Cardiac muscle cell (in vitro differentiated cells and primary cell): ENCODE measurements at places on chromosomes 3 and 15. TPM values are rescaled to one million over a fixed set of nuclear protein-coding genes. Genes with fewer than 3 reads are reported as not detected.
A peak's percentile ranks its signal among the peaks of the same experiment; 100 is the strongest.

GRCh38 chr3:129007792-129008191, 6.7 kb downstream of the EFCC1 start:
- no peak for DNase-seq

The FOXB1 gene
- not detected in 2 replicates for total RNA-seq

DNA sequence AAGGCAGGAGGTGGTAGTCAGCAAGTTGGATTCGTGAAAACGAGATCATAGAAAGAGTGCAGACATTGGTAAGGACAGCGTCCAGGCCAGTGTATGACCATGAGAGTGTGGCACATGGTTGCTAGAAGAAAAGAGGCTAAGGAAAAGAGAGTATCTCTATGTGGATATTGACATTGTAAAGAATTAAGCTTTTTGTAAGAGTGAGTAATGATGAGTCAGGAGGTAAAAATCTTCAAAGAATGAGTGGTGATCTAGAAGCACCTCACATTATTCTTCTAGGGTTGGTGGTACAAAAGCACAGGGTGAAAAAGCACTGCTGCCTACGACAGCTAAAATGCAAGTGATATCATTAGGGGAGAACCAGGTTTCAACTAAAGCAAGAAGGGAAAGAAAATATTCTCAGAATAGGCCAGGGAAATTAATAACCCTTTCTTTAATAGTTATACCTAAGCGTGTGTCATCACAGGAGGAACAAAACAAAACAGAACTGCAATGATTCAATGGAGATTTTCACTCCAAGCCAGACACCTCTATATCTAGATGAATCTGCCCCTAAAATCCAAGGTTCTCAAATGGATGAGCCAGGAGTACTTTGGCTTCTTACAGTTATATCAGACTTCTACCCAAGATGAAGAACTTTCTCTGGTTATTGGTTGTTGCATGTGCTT, 884.7 kb downstream of the NAALADL2 start:
- DNase-seq = peak; percentile 5

DNA sequence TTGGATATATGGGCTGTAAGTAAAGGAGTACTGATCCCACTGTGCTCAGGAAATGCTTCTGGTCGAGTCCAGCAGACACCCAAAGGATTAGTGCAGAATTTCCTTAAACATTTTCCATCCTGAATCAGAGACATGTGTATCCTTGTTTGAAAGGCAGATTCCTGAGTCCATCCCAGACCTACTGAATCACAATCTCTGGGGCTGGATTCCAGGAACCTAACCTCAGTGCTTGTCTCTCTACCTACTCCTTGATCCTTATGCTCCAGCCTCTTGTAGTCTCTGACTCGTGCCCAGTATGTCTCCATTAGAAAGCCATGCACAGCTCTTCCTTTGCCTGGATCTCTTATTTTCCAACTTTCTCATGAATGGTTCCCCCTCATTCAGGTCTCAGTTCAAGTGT, 585.8 kb downstream of the NLGN1 start:
- no peak for DNase-seq

- DNase-seq = peak; percentile 7
Measured at GRCh38 chr3:139227165-139227564, 116.7 kb upstream of the MRPS22 start.

GRCh38 chr3:125239266-125239665, 26.7 kb upstream of the SLC12A8 start:
- DNase-seq = no peak

The TMEM62 gene
- 8.6 and 9.1 TPM in 2 replicates for total RNA-seq

GRCh38 chr15:84973492-84974460, 7.9 kb upstream of the PDE8A start:
- no peak for DNase-seq
